ENCODE measurements at places on chromosomes 16 and 17.

DNA sequence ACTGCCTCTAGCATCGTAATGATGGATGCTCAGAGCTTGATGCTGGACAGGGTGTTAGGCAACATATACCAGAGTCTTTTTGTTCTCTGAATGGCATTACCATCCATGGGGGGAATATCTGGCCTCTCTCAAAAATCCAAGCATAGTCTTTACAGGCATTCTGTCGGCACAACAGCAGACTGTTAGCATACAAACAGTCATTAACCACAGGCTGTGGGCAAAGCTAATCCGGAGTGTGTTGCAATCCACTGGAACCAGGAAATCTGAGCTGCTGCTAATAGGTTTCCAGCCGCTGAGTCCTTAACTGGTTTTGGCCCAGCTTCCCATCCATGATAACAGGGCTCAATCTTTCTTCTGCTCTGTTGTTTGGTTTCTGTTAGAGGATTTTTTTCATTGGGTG is 371.9 kb downstream of the HS3ST3B1 start:
- DNase-seq, result no peak

GRCh38 chr16:74718741-74719610 is 18.3 kb upstream of the MLKL start:
- no peak for DNase-seq

GRCh38 chr17:49404361-49404760 is 10.3 kb downstream of the PHB1 start:
- no peak for DNase-seq

- no peak for DNase-seq
Measured at GRCh38 chr17:70119983-70120382, 45.0 kb downstream of the KCNJ16 start.

- DNase-seq, result no peak
Measured at GRCh38 chr16:10419701-10420100, 33.8 kb downstream of the ATF7IP2 start.

DNA sequence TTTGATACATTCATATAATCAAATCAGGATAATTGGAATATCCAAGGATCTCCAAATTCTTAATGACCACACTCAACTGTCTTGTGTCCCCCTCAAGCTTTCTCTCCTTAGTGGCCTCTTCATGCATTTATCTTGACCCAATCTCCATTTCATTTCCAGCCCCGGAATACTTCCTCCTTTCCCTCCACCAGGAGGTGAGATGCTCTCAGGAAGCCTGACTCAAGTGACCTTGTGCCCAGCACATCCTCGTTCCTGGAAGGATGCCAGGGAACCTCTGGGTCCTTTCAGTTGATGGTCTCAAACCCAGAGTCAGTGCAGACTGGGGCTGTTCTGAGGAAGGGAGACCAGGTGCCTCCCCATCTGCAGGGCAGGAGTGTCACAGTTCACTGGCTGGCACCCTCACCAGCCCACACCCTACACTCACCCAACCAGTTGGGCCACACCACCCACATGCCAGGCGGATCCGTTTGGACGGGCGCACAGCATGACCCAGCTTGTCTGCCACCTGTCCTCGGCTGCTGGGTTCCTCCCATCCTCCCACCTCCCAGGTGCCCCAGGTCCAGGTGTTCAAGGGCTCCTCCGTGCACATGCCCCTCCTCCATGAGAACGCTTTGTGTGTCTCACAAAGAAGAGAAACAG is 14.0 kb upstream of the EMP2 start:
- DNase-seq, result no peak

DNA sequence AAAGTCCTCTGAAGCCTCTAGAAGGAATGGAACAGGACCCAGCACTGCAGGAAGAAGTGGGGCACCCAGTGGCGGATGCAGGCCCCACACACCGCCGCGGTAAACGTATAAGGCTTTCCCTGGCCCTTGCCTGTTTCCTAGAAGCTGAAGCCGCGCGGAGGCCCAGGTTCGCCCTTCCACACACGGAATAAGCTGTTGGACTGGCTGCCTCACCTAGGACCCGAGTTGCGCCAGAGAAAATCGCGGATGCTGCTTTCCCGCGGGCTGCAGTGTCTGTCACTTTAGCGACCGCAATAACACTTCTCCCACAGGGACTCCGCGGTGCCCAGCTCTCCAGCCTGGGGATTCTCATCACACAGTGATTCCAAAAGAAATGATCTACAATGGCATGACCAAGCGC is 1736.9 kb downstream of the TP53TG3F start:
- DNase-seq, result no peak

- no peak for DNase-seq
Measured at GRCh38 chr17:42141382-42141781, 13.4 kb downstream of the RAB5C start.

- no peak for DNase-seq
Measured at GRCh38 chr17:50524838-50525237, 7.7 kb upstream of the EPN3 start.

- DNase-seq, result no peak
Measured at GRCh38 chr16:86751076-86752030, 173.0 kb downstream of the FOXL1 start.

- DNase-seq, result no peak
Measured at GRCh38 chr16:51755577-51756355, 604.7 kb upstream of the SALL1 start.

- no peak for DNase-seq
Measured at GRCh38 chr17:50380369-50381259, 7.6 kb downstream of the EME1 start.

DNA sequence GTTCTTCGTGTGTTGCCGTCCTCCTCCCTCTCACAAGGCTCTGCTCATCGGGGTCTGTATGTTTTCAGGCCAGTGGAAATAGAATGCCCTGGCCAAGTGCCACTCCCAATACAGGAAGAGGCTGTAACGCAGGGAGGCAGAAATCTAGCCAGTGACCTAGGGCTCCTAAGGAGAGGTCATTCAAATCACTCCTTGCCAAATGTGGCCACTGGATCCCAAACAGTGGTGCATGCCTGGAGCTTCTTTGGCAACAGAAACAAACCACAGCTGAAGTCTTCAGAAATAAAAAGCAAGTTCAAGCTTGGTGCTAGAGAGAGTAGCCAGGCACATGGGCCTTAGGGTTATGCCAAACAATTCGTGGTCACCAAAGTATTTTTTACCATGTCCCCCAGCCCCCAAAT is 66.1 kb downstream of the SMG6 start:
- DNase-seq, result no peak

DNA sequence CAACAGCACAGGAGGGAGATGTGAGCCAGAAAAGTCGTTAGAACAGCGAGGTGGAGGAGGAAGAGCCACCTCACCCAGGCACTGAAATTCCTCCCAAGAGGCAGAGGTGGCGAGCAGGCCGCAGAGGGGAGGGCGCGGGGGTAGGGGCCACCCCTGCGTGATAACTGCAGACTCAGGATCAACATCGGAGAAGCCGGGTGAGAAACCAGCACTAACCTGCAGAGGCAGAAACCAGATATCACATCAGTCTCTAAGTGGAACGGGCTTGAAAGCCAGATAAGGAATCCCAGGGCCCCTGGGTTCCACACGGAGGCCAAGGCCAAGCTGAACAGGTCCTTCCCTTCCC is 39.4 kb upstream of the ZC3H18 start:
- DNase-seq, result no peak

DNA sequence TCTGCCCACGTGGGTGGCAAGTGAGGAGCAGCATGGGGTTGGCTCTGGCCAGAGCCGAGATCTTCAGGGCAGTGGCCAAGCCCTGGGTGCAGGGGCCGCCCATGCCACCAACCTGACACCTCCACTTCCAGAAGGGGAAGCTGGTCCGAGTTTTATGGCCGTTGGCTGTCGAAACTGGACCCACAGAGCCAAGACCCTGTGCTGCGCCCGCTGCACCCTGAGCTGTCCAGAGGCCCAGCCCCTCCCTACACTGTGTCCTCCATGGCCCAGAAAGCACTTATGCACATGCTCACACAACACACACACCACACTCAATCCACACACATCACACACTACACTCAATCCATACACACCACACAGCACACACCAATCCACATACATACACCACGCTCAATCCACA is 33.9 kb upstream of the RPTOR start:
- DNase-seq, result no peak

DNA sequence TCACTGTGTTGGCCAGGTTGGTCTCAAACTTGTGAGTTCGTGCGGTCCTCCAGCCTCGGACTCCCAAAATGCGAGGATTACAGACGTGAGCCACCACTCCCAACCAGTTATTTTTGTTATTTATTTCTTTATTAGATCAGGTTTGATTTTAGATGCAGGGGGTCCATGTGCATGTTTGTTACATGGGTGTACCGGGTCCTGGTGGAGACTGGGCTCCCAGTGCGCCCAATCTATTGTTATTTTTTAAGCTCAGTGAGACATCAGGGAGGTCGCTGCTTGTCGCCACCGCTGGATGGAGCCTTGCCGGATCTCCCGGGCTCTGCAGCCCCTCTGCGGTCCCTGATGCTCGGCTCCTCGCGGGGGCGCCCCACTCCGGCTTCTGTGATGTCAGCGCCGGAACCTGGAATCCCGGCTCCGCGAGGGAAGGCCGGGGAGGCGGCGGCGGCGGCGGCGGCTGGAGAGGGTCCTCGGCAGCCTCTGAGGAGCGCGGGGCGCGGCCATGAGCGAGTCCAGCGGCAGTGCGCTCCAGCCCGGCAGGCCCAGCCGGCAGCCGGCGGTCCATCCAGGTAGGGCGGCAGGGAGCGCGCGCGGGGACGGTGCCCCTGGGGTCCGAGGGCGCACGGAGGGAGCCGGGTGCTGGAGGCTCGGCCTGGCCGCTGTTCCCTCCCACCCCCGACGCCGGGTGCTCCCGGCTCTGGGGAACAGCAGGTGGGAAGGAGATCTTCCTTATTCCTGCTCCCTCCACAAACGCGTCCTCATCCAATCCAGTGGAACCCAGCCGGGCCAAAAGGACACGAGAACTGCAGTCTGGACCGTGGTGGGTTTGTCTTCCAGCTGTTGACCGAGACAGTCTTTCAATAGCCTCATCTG is at the start of gene TMC7:
TSS of gene TMC7 (plus strand) at position 370 of the 870 bp plus-strand sequence. CDS start at position 500, 130 bp downstream.
- DNase-seq, result no peak

DNA sequence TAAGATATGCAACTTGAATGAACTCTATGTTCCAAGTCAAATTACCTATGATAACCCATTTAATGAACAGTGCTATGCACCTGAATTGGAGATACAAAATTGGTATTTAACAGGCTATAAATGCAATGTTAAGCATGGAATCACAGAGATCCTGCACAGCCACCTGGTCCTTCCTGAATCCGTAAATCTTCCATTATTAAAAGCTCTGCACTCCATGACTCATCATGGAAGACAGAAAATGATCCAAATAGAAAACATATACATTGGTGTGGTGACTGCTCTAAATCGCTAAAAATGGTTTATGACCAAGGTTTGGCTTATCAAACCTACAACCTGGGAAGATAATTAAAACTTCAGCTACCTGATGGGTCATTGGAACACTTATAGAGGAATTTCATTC is 45.3 kb downstream of the GLG1 start:
- no peak for DNase-seq

- no peak for DNase-seq
Measured at GRCh38 chr17:65449495-65449894, 112.0 kb downstream of the AXIN2 start.

GRCh38 chr17:32239456-32239855 is 26.2 kb upstream of the RHBDL3 start:
- no peak for DNase-seq

DNA sequence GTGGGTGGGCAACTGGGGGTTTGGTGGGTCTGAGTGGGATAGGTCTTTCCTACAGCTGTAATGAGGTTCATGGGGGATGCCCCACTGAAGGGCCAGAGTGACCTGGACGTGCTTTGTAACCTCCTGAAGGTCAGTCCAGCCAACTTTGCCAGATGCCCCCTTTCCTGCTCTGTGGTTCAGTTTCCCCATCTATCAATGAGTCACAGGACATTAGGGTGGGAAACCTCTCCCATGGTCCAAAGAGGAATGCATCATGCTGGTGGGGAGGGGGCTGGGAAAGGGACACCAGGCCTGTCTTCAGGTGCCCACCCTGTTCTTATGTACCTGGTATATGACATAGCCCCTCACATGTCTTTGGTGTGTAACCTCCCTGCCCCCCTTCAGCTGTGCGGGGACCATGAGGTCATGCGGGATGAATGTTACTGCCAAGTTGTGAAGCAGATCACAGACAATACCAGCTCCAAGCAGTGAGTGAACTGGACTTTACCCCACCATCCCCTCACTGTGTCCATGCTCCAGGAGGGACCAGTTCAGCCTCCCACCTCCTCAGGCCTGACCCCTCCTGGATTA is 24.0 kb upstream of the ALKBH5 start:
- DNase-seq, result no peak

DNA sequence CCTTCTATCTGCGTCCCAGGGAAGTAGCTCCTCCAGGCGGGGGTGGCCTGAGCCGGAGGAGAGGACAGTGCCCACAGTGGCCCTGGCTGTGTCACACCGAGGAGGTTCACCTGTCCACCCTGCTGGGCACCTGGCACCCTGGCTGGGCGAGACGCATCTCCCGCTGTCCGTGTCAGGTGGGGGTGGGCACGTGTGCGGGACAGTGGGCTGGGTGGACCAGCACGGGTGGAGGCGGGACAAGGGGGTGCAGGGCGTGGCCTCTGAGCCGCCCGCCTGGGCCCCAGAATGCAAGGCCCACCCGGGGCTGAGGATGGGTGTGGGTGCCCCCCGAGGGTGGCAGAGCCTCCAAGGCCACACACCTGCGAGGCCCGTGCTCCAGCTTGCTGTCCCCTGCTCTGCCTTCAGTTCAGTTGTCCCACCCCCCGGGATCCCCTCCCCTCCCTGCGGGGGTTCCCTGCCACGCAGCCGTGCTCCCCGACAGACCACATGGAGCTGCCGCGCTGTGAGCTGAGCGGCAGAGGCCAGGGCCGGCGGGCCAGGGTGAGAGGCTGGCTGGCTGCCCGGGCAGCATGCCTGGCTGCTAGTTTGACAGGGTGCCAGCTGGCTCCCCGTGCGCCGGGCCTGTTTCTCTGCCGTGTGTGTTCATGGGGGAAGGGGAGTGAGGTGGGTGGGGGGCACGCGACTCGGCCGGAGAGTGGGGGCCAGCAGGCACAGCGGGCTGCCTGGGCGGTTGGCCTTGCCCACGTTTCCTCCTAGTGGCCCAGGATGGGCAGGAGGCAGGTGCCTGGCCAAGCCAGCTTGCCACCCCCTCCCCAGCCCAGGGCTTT is 33.9 kb downstream of the BAHCC1 start:
- no peak for DNase-seq

GRCh38 chr17:79176792-79177601 is 102.4 kb downstream of the ENGASE start:
- DNase-seq, result no peak

GRCh38 chr16:31078597-31079341 is 4.5 kb downstream of the ZNF646 start:
- DNase-seq, result no peak

DNA sequence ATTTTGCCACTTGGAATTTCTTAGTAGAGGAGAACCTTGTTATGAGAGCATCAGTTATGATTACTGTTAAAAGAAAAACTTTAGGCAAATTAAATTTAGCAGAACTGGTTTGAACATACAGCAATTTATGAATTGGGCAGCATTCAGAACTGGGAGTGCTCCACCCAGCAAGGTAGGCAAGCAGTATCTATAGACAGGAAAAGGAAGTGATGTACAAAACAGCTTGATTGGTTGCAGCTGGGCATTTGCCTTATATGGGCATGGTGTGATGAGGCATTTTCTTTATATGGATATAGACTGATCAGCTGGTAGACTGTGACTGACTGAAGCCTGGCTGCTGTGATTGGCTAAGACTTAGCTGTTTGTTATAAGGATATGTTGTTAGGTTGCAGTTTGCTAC is 17.6 kb upstream of the CYLD start:
- DNase-seq, result no peak

- DNase-seq, result no peak
Measured at GRCh38 chr16:88487124-88487432, 34.0 kb downstream of the ZFPM1 start.

All from glomerular endothelial cell (primary cell).